ENCODE measurements at places on chromosomes 7 and 10.

GRCh38 chr10:43640603-43641002, 8.1 kb downstream of the ZNF32 start:
- DNase-seq: no peak

DNA sequence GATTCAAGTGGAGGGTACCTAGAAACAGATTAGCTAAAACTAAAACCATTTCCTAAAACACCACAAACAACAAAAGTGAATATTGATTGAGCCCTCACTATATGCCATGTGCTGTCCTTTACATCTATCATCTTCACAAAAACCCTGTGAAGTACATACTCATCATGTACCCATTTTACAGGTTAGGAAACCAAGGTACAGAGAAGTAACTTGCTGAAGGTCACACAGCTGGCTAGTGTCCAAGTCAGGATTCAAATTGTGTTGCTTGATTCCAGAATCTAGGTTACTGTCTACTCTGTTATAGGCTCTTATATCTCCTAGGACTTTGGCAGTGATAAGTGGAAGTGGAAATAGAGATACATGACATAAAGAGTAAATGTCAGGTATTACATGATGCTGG, 463.8 kb downstream of the LRMDA start:
- DNase-seq: no peak

GRCh38 chr7:128743112-128743772, 4.1 kb downstream of the CALU start:
- DNase-seq: no peak

DNA sequence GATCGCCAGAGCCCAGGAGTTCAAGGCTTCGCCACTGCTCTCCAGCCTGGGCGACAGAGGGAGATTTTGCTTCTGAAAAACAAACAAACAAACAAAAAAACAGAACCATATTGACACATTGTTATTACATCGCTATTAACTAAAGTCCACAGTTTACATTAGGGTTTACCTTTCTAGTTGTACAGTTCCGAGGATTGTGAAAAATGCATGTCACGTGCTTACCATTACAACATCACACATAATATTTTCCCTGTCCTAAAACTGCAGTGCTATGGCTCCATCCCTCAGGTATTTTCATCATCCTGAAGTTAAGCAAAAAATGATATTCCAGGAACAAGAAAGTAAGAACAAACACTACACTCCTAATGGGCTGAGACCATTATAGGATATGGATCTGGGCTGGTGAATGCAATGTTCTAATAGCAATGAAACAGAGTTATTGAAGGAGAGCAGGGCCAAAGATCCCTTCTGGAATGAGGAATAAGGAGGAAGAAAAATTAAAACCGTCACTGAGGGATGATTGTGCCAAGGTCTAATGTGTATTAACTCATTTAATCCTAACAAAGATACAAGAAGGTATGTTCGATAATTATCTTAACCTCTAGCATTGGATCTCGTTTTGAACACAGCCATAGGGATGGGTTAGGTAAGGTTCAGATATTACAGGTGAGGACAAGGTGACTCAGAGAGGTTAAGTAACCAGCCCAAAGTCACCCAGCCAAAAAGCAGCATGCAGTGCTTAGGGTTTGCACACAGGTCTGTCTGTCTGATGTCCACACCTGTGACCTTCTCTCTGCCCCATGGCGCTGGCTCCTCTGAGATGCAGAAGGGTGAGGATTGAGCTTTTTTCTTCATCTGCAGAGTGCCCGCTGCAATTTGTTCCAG, 14.0 kb upstream of the CUX1 start:
- no peak for DNase-seq

Measured in spleen (tissue), 13 donors.